BE2C (cell line): ENCODE measurements at places on chromosomes 16 and 17.

GRCh38 chr17:13158494-13159240, 140.8 kb upstream of the ELAC2 start:
- no peak for DNase-seq

DNA sequence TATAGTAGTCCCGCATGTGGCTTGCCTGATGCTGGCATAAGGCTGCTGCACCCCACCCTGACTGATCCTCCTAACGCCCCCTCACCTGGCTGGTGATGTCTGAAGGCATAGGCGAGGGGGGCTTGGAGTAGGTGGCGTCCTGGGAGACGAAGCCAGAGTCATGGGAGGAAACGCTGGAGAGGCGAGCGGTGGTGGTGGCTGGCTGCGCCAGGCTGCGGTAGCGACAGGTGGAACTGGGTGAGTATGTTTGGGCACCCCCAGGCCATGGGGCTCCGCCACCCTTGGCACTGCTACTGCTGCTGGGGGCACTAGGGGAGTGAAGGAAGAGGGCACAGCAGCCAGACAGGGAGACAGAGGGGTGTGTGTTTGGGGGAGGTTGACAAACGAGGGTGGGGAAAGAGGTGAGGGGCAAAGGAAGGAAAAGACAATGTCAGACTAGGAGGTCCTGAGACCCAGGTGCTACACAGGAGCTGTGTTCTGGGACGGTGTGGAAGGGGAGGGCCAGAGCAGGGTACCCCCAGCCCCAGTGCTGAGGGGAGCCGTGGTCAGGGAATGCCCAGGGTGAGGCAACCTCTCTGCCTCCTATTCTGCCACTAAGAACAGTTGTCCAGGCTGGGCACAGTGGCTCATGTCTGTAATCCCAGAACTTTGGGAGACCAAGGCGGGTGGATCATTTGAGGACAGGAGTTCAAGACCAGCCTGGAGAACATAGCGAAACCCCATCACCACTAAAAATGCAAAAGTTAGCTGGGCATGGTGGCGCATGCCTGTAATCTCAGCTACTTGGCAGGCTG, 11.4 kb downstream of the MTSS2 start:
- no peak for DNase-seq

- peak; percentile 39 for DNase-seq
Observed at GRCh38 chr16:19583665-19584300, 28.3 kb downstream of the VPS35L start.

DNA sequence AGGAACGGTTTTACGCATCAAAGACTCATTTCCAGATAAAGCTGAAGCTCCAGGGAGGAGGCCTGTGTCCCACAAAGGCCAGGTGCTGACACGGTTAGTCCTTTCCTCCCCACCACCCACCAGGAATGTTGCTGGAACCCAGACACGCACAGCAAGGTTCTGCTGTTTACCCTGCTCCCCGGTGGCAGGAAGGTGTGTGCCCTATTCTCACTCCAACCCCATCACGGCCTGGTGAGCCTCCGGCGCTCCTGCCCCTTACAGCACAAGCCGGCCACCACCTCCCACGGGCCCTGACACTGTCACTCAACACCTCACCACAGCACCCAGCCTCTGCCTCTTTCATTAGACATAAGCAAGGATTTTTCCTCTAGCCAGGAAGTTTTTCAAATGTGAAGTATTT, 47.8 kb downstream of the ANKRD11 start:
- DNase-seq, result no peak

DNA sequence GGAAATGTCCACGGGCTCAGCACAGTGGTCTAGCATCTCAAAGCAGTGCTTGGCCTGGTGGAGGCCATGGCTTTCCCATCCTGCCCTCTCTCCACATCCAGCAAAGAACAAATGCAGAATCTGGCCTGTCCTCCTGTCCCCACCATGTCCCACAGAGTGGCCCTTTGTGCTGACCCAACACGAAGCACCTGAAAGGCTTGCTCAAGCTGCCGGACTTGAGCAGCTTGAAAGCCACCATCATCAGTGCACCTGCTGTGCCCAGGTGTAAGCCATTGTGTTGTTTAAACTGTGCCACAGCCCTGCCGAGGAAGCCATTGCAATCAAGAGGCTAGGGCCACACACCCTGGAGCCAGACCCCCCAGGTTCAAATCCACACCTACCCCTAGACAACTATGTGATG, 115.5 kb downstream of the SOCS1 start:
- DNase-seq, result no peak

DNA sequence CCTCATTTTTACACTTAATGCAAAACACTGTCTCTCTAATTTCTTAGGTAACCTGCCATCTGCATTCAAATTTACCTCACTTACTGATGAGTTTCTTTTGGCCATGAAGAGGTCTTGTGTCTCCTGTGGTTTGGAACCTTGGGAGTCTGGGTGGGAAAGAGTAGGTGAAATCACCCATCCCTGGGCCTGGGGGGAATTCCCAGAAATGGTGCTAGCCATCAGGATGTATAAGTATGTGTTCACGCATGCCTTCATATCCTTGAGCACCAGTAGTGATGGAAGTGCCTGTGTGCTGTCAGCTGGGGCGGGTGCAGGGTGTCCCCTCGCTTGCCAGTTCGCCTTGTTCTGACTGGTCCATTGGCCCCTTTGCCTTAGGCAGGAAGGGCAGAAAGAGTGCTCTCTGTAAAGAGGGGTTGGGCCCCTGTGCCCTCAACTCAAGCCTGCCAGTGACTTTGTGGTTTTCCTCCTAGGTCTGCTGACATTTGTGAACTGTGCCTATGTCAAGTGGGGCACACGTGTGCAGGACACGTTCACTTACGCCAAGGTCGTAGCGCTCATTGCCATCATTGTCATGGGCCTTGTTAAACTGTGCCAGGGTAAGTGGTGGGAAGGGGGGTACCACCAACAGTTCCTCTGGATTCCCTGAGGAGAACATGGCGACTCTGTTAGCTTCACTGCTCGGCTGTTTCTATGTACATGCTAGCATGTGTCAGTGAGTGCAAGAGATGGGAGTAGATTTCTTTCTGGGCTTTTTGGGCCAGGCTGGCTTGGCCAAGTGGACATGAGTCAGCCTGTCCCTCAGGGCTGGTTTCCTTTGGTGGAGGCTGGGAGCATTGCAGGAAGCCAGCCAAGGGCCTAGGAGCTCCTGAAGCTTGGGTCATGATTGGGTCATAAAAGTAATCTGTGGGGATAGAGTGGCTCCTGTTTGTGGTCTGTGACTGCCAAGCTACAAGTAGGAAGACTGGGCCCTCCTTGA, 23.2 kb downstream of the SLC7A6OS start:
- DNase-seq, result no peak

DNA sequence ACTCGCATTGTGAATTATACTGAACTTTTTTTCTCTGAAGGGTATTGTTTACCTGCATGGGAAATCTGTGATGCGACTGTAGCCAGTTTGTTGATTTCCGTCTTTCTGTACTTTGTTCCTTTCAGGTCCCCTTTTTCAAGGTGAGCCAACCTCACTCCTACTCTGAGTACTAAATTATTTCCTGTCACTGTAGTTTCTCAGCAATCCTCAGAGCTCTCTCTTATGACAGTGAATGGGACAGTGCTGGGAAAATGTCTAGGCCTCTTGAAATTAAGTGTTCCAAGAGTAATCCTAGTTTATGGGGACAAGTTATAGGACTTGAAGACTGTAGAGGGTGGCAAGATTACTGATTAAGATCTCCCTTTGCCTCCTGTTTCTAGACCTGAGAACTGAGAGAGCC, 167.6 kb downstream of the CNTNAP4 start:
- DNase-seq, result no peak

- no peak for DNase-seq
Observed at GRCh38 chr17:79933863-79934652, 94.8 kb upstream of the CBX4 start.

DNA sequence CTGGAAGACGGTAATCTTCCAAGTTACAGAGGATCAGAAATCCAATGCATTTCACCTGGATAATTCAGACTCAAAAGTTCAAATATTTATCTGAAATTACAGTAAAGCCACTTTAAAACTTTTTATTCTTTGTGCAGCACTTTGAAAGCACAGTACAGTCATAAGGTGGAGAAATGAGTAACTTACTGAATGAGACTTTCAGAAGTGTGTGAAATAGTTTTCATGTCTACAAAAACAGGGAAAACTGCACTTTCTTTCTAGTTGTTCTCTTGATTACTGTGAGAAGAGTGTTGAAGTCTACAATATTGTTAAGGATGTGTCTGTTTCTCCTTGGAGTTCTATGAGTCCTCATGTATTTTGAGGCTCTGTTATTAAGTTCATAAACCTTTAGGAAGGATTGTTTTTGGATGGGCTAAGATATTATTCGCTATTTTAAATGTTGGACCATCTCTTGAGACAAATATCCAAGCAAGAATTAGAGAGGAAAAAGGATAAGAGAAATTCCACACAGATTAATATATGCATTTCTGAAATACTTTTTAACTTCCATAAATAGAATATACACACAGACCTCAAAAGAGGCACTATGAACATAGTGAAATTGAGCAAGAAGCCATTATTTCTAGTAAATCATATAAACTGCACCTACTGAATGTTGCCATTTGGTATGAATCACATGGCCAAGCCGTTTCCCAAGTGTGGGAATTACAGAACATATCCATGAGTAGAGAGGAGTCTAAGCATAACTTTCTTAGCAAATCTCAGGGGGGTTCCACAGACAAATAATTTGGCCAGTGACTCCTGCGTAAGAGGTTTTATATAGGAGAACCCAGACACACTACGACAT, 83.6 kb upstream of the PLEKHM1 start:
- no peak for DNase-seq

DNA sequence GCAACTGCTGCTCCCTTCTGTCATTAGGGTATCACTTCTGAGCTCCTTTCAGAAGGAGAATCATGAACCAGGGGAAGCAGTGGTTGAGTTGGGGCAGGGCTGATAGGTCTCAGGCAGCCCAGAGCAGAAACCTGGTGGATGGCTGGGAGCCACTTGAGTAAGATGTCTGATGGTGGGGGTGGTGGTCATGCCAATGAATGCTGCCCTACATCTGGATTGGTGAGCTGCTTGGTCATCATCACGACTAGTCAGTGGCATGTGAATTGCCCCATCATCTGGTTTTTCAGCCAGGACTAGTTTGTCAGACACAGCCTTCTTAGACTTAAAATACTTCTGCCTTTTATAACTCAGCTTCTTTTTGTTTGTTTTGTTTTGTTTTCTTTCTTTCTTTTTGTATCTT, 2.6 kb downstream of the GID4 start:
- no peak for DNase-seq

DNA sequence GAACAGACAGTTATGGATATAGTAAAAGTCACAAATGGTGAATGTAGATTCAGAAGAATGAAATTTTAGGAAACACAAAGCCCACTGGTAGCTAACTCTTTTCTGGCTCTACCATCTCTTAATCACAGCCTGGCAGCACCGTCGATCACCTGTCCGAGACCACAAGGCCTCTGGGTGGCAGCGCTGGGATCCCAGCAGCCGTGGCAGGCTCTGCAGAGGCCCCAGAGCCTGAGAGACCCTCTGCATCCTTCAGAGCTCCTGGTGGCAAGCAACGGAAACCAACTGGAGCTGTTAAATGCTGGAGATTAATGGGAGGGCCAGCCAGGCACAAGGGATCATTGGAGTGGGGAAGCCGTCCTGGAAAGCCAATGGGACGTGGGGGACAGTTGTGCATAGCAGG, 26.3 kb downstream of the LAT start:
- peak; percentile 43 for DNase-seq

- DNase-seq, result peak; percentile 41
Observed at GRCh38 chr17:4796552-4796920, 572 bp downstream of the PSMB6 start.

DNA sequence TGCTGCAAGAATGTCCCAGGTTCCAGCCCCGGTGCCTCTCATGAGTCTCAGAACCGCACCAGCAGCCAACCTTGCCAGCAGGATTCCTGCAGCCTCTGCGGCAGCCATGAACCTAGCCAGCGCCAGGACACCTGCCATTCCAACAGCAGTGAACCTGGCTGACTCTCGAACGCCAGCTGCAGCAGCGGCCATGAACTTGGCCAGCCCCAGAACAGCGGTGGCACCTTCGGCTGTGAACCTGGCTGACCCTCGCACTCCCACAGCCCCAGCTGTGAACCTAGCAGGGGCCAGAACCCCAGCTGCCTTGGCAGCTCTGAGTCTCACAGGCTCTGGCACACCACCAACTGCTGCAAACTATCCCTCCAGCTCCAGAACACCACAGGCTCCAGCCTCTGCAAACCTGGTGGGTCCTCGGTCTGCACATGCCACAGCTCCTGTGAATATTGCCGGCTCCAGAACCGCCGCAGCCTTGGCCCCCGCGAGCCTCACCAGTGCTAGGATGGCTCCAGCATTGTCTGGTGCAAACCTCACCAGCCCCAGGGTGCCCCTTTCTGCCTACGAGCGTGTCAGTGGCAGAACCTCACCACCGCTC, 9.8 kb downstream of the ELOB start:
- no peak for DNase-seq

DNA sequence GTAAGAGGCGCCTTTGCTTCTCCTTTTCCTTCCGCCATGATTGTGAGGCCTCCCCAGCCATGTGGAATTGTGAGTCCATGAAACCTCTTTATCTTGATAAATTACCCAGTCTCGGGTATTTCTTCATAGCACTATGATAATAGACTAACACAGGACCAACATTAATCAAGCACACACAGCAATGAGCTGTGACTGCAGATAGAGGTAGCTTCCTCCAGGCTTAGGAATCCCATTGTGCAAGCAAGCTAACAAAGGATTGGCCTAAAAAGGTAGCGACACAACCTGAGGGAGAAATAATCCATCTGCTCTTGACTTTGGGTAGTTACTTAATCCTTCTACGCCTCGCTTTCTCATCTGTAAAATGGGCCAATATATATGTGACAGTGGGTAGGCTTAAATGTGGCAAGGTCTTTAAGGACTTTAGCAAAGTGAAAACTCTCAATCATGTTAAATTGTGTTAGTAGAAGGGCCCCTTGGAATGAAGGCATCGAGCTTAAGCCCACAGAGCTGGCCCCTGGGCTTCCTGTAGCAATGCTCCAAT, 393.6 kb downstream of the SOX9 start:
- no peak for DNase-seq

GRCh38 chr17:72603420-72604242, 482.8 kb downstream of the SOX9 start:
- DNase-seq, result no peak

DNA sequence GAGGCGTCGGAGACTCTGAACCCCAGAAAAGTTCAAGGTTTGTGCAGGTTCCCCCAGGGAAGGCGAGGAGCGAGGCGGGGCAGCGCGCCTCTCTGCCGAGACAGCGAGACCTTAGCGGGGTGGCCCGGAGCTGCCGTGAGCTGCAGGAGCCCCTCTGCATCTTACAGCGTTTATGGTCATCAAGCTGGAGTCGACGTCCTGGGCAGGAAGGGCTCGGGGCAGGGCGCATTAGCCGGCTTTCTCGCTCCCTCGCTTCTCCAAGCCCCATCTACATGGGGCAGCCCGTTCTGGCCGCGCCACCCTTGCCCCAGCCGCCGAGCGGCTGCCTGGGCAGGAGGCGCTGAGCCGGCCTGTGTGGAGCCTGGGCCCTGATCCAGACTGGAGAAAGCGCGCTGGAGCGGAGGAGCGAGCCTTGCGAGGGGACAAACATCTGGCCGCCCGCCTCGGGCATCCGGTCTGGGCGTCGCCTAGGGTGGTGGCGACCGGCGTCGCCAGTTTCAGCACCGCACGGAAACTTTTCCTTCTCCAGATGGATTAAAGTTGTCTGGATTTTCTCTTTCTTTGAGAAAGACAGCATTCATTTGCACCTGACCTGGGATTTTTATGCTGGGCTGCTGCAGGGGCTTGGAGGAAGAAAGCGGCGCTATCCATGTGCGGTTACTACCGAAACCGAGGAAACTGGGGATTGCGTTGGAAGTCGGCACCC, 750 bp downstream of the TMEM132E start:
- DNase-seq, result peak; percentile 66
